Activated T-helper 1 cell treated with Interleukin-2 at 50 U/mL for 16 hours (primary cell): ENCODE measurements at places on chromosomes 7 and 10.

DNA sequence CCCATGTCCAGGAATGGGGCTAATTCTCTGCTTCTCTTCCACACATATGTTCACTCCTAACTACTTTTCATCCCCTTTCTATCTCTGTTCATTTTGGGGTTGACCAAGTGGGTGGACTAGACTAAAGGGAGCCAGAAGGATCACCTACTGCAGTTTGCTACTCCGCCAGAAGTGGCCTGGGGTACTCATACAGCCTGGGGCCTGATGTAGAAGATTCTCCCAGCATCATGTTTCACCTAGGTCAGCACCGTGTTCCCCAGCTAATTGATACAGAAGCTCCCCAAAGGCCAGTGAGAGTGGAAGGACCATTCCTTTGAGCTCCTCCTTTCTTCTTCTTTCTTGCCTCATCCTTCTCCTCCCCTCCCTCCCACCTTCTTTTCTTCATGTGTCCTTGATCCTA, 19.6 kb upstream of the IFRD1 start:
- DNase-seq = no peak

DNA sequence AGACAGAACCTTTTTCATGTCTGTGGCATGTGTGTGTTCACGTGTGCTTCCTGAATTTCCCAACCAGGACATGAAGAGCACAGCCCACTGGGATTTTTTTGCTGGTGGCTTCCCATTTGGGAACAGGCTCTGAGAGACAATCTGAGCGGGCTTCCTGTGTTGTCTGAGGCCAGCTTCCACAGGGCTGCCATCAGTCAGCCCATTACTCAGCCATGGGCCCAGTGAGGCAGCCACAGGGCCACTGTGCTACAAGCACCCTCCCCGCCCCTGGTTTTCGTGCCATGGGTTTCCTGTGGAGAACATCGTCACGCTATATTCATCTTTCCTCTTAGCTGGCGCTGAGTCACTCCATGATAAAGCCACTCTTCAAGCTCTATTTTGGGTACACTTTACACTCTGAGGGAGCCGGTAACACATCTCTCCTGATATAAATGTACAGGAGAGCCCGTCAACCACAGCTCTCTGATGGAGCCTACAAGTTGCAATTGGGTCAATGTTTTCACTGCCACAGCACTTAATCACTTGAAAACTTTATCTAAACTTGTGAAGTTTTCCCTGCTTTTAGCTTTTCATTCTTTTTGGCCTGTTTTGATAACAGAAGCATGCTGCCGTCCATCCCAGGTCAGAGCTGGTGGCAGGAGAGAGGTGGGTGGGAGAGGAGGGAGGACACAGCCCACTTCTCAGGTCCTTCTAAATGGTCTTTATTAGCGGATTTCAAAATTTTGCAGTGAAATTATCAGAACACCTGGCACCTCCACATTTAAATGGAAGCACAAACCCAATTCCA, 96.9 kb downstream of the HIPK2 start:
- peak; percentile 40 for DNase-seq

GRCh38 chr7:18538554-18539250, 43.2 kb downstream of the HDAC9 start:
- no peak for DNase-seq

DNA sequence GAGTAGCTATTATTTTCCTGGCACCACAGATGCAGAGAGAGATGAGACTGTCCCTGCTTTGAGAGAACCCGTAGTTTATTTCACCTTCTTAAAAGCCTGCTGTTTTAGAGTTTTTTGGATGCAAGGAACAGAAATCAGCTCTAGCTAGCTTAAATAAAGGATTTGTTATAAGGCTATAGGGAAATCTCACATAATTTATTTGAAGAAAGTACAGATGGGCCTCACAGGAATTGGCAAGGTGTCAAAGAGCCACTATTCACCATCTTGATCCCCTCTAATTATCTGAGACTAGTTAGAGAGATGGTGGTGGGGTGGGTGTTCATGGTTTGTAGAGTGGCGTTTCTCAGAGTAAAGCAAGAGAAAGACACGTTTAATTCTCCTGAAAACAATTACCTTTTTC, 7.3 kb downstream of the KMT2E start:
- no peak for DNase-seq

- no peak for DNase-seq
Measured at GRCh38 chr10:123948030-123948823, 56.6 kb upstream of the CPXM2 start.

GRCh38 chr10:113027574-113028455, 77.8 kb downstream of the TCF7L2 start:
- no peak for DNase-seq

DNA sequence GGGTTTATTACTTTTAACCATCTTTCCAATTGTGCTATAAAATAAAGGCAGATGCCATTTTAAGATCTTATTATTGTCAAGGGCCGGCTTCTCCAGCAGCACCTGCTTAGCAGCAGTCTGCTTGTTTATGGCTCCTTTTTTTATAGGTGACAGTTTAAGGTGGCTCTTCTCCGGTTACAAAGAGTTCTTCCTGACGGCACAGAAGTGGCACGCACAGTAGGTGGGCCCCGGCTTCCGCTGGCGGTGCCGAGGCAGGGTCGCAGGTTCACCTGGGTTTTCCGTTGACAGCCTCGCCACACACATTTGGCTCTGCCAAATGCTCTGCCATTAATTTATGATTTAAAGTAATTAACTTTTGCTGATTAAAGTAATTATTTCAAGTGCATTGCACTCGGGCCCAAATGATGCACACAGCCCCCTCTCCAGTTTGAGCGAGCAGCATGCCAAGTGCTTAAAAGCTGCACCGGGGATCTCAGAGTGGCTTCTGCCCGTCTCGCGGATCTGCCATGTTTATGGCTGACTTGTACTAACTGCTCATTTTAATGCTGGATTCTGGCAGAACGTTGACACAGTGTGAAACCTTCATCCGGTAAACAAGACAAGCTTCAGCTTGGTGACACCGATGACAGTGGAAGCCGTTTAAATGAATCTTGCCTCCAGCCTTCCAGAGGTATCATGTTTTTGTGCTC, 355.1 kb upstream of the MKI67 start:
- no peak for DNase-seq

DNA sequence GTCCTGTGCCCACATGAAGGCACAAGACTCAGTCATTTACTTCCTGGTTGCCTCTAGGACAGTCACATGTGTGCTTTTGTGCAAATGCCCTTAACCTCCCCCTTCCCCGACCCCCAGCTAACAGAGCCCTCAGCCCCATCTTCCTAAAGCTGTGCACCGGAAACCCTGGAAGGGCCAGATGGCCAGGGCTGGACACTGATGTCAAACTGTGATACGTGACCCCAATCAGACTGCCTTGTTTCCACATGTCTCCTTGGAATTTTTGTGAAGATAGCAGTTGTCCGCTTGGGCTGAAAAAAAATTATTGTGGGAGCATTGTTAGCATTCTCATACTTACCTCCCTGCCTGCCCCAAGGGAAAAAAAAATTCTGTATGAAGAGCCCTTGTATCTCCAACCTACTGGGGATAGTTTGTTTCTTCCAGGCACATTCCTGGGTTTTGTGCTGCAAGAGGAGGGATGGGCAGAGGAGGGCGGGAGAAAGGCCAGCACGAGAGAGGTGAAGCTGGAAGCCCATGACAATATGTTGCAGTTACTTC, 17.0 kb upstream of the ADAM12 start:
- DNase-seq = no peak

DNA sequence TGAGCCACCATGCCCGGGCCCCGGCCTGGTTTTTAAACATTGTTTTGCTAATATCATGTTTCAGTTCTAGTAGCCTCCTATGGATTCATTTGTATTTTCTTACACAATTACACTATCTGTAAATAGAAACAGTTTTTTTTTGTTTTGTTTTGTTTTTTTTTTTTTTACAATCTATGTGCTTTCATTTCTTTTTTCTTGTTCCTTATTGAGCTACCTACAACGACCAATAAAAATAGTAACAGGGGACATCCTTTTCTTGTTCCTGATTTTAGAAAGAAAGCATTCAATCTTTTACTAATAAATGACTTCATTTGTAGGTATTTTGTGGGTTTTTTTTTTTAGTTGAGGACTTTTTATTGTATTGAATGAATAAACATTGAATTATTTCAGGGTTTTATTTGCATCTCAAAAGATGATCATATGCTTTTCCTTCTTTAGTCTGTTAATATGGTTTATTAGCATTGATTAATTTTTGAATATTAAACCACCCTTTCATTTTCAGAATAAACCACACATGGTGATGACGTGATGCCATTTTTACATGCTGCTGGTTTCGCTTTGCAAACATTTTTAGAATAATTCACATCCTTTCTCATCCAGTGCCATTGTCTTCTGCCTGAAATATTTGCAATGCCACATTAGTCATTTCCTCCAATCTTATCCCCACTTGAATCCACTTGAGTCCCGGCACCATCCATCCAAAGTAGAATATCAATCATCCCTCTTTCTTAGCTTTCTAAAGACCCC, 18.1 kb upstream of the AKR1E2 start:
- DNase-seq = no peak

DNA sequence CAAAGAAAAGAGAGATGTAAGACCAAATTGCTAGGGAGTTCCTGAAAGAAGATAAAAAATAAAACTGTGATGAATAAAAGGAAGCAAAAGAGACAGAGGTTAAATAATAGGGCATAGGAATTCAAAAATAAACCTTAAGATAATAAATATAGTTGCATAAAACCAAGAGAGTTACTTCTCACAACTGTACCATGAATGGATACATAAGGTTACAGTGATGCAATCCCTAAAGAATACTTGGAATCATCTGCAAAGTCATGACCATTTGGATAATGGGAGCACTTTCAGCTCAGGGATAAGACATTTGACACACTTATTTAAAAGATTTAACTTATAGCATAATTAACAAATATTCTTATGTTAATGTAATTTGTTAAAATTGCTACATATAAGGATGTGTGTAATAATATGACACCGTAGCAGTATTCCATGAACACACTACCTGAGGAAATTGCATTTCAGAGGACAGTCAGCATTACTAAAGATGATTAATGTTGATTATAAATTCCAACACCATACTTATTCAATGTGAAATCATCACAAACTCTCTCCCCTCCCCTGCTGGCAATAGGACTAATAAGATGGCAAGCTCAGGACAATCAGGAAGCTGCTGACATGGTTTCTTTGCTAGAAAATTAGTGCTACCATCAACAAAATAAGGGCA, 202.1 kb upstream of the AKR1E2 start:
- DNase-seq = no peak

GRCh38 chr7:21184942-21185652, 242.8 kb upstream of the SP4 start:
- no peak for DNase-seq

DNA sequence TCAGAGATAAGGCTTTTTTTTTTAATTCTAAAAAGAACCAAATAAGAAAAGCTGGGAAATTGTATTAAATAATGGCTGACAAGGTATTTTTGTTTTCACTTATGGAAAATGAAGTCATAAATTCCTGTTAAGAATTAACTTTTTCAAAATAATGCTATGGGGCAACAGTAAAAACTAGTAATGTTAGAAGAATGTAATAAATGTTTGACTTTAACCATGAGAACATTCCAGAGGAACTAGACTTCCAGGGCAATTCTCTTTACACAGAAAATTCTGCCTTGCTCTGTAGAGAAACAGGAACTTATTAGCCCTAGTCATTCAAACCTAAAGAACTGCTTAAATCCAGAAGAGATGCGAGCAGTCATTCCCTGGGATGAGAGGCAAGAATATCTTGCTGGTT, 571.1 kb downstream of the IPMK start:
- no peak for DNase-seq

DNA sequence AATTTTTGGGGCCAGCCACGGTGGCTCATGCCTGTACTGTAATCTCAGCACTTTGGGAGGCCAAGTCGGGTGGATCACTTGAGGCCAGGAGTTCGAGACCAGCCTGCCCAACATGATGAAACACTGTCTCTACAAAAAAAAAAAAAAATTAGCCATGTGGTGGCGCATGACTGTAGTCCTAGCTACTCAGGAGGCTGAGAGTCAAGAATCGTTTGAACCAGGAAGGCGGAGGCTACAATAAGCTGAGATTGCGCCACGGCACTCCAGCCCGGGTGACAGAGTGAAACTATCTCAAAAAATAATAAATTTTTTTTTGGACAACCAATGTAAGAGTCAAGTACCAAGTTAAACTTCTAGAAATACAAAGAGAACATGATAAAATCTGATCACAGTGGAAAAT, 164.6 kb downstream of the AVL9 start:
- DNase-seq = no peak

- DNase-seq = no peak
Measured at GRCh38 chr7:134364619-134365037, 47.9 kb upstream of the SLC35B4 start.
